GOT3 (cell line): ENCODE measurements at places on chromosomes 12 and 14.

GRCh38 chr12:27982385-27982784 is 9.9 kb upstream of the PTHLH start:
- DNase-seq = no peak

DNA sequence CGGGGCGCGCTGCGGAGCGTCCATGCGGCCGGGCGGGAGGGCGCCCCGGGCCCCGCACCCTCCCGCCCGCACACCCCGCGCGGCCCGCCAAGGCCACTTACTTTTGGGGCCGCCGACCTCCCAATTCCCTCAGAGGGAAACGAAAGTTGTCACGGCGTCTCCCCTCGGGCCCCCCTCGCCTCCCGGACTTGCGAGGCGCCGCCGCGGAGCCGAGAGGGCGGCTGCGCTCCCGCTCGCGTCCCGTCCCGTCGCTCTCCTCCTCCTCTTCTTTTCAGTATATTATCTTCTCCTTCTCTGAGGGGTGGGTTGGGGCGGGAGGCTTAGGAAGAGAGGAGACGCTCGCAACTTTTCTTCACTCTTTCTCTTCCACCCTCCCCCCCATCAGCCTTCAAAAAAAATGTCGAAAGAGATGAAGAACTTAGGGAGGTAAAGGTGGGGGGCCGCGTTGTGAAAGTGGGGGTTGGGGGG is 613 bp downstream of the DUSP16 start:
- DNase-seq = no peak

GRCh38 chr14:100020629-100021028 is 44.6 kb upstream of the EVL start:
- no peak for DNase-seq

GRCh38 chr12:22180705-22181104 is 134.7 kb downstream of the CMAS start:
- no peak for DNase-seq

DNA sequence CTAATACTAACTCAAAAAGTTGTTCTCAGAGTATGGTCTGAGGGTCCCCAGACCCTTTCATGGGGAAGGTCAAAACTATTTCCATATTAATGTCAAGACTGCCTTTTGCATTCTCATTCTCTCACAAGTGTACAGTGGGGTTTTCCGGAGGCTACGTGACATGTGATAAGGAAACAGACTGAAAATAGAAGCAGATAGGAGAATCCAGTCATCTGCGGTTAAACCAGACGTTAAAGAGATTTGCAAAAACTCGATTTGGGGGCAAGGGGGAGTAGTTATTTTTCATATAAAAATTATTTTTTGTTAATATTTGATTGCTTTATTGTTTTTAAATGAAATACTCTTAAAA is 1.0 kb upstream of the NAP1L1 start:
- DNase-seq = no peak

- DNase-seq = no peak
Observed at GRCh38 chr12:128684352-128684751, 139.4 kb downstream of the SLC15A4 start.

DNA sequence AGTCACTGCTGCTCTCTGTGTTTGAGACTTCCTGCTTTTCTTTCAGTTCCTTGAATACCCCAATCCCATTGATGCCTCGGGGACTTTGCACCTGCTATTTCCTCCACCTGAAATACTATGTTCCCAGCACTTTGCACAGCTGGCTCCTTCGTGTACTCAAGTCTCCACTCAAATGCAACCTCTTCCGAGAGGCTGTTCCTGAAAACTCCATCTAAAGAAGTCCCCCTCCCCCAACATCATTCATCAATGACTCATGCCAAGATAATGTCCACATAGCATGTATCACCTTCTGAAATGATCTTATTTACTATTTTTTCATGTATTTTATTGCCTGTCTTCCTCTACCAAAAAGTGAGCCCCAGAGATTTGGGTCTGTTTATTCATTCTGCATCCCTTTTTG is 48.6 kb downstream of the HSPB8 start:
- no peak for DNase-seq

DNA sequence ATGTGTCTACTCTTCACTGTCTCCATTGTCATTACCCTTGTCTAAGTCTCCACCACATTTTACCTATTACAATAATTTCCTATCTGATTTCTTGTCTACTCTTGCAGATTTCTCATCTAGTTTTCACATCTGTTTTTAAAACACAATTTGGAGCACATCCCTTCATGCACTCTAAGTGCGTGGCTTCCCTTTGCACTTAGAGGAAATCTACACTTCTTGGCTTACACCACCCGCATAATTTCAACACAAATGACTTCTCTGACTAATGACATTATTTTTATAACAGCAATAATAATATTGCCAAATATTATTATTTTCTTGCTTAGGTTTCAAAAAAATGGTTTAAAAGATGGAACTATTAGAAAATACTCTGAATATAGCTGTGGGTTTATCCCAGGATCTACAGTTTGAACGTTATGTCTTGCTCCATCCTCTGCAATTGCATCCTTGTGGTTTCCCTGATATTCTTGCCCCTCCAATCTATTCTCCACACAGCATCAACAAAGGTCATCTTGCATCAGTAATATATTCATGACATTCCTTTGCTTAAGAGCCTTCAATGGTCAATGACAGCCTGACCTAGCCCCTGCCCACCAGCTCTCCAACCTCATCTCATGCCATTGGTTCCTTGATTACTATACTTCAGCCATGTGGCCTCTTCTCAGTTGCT is 153.7 kb downstream of the SLC25A21 start:
- no peak for DNase-seq

GRCh38 chr14:72745546-72745945 is 148.4 kb downstream of the DPF3 start:
- peak; percentile 6 for DNase-seq
